ENCODE measurements at places on chromosomes 11 and 22.

DNA sequence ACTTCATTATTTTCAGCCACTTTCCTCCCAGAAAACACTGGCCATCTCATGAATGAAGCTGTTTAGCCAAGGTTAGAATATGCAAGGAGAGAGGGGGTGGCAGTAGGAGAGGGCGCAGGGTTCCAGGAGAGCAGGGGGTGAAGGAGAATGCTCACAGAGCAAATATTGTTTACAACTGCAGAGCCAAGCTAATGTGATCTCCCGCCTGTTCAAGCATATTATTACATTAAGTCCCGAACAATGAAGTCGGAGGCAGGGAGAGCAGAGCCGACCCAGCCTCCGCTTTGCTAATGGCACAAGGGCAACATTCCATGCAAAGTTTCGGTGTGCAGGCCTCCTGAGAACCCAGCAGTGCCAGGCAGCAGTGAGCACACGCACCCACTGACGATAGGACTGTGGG is 80.1 kb downstream of the MICAL3 start:
- no peak for DNase-seq

- DNase-seq = no peak
These were observed 33.4 kb upstream of the HORMAD2 start for GRCh38 chr22:30046716-30047363.

DNA sequence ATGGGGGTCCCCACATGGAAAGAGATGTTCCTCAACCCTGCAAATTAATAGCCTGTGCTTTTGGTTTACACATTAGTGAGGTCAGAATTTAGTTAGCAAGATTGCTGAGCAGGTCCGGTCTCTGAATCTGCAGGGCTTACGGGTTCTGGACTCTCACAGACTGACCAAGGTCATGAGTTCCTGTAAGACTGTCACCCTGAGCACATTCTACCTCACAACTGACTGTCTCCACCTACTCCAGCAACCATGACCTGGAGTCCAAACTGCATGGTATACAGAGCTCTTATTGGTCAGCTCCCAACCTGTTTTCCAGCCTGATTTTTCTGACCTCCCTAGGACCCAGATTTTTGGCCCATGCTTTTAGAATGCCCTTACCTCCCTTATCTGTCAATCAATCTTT is 28.2 kb downstream of the DKK3 start:
- DNase-seq = no peak

- DNase-seq = no peak
These were observed 184.2 kb upstream of the LUZP2 start for GRCh38 chr11:24312464-24313238.

GRCh38 chr11:81829976-81830375 is 903.7 kb downstream of the FAM181B start:
- DNase-seq = no peak

All from GM12878 (cell line).